ENCODE measurements at places on chromosomes 5 and 9. TPM values are rescaled to one million over a fixed set of nuclear protein-coding genes. Genes with fewer than 3 reads are reported as not detected.

DNA sequence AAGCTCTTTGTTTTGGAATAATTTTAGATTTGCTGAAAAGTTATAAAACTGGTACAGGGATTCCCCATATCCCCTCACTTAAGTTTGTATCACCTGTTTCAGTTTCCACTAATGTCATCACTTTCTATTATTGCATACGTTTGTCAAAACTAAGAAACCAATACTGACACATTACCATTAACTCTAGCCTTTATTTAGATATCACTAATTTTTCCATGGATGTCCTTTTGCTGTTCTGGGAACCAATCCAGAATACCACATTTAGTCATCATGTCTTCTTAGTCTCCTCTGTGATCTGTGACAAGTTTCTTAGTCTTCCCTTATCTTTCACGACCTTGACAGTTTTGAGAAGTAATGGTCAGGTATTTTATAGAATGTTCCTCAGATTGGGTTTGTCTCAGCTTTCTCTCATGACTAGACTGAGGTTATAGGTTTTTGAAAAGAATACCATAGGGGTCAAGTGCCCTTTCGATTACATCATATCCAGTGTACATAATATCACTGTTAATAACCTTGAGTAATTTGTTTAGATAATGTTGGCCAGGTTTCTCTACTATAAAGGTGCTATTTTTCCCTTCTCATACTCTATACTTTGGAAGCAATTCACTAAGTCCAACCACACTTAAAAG is 51.9 kb upstream of the NMUR2 start:
- H3K4me3 ChIP-seq, result no peak overlapping the region
- no peaks in the 10 kb centered on the region for H3K4me1 ChIP-seq
- H3K36me3 ChIP-seq, result no peaks in the 10 kb centered on the region
- DNase-seq, result no peak
- H3K27me3 ChIP-seq, result peaks cover 4% of the 10 kb centered on the region
- no peak overlapping the region for H3K27ac ChIP-seq

Gene GMCL2
- total RNA-seq, result not detected

DNA sequence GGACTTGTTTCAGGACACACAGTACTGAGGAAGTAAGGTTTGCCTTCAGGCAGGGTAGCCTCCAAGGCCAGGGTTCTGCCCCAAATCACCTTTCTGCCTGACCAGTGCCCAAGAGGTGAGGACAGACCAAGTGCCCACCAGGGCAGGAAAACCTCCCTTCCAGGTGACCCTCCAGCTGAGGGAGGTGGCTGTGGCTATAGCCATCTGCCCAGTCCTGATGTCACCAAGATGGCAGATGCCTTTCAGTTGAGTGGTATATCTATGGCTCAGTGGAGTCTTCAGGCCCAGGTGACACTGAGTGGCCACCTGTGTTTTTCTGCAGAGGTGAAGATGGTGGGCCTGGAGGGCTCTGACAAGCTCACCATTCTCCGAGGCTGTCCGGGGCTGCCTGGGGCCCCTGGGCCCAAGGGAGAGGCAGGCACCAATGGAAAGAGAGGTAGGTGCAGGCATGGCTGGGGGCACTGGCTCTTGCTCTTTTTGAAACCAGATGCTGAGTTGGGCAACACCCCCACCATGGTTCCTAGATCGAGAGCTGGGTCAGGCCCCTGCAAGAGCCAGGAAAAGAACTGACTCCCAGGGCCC is 1.7 kb downstream of the FCN2 start:
- no peaks in the 10 kb centered on the region for H3K4me1 ChIP-seq
- no peak for DNase-seq
- H3K27me3 ChIP-seq, result peaks cover under 1% of the 10 kb centered on the region
- no peaks in the 10 kb centered on the region for H3K36me3 ChIP-seq

Gene SLC44A1
- total RNA-seq, result 13.8 TPM

DNA sequence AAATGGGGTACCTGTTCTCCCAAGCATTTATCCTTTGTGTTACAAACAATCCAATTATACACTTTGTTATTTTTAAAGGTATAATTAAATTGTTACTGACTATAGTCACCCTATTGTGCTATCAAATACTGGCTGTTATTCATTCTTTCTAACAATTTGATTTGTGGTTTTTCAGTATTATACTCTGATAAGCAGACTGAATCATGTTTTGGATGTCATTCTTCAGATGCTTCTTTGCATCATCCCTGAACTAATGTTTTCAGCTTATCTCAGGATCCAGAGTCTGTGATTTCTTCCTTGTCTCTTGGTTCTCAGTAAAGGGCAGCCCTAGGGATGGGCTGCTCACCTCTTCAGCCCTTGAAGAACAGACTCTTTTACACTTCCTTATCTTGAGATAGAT is 177.8 kb upstream of the SGCD start:
- H3K27me3 ChIP-seq, result peaks cover 5% of the 10 kb centered on the region
- no peak overlapping the region for H3K4me3 ChIP-seq
- no peak for DNase-seq
- no peaks in the 10 kb centered on the region for H3K4me1 ChIP-seq
- no peak overlapping the region for H3K27ac ChIP-seq

DNA sequence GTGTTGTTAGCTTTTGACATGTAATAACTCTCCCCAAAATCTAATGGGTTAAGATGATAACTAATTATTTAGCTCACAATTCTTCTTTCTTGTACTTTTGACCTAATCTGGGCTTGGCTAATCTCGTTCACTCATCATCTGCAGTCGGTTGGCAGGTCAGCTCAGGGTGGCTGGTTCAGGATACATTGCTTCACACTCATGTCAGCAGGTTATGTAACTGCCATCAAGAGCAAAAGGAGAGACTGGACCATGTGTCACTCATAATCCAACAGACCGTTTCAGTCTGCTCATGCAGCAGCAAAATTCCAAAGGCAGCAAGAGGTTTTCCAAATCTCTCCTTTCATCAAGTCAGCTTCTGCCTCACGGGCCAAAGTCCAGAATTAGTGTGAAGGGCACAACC is 998.4 kb upstream of the CTNND2 start:
- no peak overlapping the region for H3K4me3 ChIP-seq
- H3K27ac ChIP-seq, result no peak overlapping the region
- H3K4me1 ChIP-seq, result no peaks in the 10 kb centered on the region
- H3K36me3 ChIP-seq, result no peaks in the 10 kb centered on the region
- DNase-seq, result no peak
